ENCODE measurements at places on chromosomes 6 and 20. TPM values are rescaled to one million over a fixed set of nuclear protein-coding genes. Genes with fewer than 3 reads are reported as not detected.

GRCh38 chr6:169452117-169452868 lies 198.6 kb upstream of the THBS2 start:
- peak; percentile 36 for DNase-seq

DNA sequence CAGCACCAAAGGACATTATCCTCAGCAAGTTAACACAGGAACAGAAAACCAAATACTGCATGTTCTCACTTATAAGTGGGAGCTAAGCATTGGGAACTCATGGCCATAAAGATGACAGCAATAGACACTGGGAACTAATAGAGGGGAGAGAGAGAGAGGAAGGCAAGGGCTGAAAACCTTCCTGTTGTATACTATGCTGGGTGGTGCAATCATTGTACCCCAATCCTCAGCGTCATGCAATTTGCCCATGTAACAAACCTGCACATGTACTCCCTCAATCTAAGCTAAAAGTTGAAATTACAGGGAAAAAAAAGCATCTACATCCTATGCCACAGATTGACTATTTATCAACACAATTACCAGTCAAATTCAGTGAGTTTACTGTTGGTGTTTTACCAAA lies 20.0 kb upstream of the VNN1 start:
- DNase-seq, result no peak

Gene PHACTR3
- total RNA-seq, result not detected

Gene SNTA1
- total RNA-seq, result 14.6 TPM

- no peak for DNase-seq
Measured at GRCh38 chr6:121867095-121867494, 431.6 kb downstream of the GJA1 start.

All from HT1080 (cell line).